ENCODE measurements at places on chromosomes 11 and 22.

- DNase-seq: no peak
Measured at GRCh38 chr11:44600839-44601383, 35.4 kb downstream of the CD82 start.

- DNase-seq: no peak
Measured at GRCh38 chr11:27339941-27340340, 23.1 kb downstream of the CCDC34 start.

DNA sequence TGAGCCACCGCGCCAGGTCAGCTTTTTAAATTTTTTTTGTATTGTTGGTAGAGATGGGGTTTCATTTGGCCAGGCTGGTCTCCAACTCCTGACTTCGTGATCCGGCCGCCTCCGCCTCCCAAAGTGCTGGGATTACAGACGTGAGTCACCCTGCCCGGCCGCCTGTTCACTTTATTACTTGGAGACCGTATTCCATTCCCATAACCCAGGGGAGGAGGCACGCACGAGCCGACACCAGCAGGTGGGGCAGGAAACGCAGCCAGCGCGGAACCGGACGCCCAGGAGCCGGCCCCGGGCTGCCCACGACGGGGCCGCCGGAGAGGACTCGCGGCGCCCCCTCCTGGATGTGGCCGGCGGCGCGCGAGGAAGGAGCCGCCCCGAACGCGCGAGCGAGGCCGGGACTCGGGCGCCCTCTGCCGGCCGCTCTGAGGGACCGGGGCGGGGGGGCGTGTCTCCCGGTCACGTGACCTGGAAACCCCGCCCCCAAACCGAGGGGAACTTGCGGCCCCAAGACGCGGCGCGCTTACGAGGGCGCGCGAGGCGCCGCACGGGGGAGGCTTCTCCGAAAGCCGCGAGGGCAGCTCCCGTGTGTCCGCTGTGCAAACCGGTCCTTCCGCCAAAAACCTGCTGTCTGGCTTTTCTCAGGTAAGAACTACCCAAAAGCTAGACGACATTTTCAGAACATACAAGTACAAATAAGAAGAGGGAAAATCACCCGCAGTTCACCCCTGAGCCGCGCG, 11.6 kb upstream of the RNH1 start:
- peak; percentile 72 for DNase-seq

- DNase-seq: no peak
Measured at GRCh38 chr22:28951969-28952521, 68.7 kb downstream of the ZNRF3 start.

GRCh38 chr11:77035580-77035979, 1.4 kb downstream of the B3GNT6 start:
- DNase-seq: no peak
